Hematopoietic multipotent progenitor cell treated with erythropoietin and hydrocortisone succinate and interleukin-3 and kit ligand, for 8 days (in vitro differentiated cells): ENCODE measurements at places on chromosomes 3 and 15.

DNA sequence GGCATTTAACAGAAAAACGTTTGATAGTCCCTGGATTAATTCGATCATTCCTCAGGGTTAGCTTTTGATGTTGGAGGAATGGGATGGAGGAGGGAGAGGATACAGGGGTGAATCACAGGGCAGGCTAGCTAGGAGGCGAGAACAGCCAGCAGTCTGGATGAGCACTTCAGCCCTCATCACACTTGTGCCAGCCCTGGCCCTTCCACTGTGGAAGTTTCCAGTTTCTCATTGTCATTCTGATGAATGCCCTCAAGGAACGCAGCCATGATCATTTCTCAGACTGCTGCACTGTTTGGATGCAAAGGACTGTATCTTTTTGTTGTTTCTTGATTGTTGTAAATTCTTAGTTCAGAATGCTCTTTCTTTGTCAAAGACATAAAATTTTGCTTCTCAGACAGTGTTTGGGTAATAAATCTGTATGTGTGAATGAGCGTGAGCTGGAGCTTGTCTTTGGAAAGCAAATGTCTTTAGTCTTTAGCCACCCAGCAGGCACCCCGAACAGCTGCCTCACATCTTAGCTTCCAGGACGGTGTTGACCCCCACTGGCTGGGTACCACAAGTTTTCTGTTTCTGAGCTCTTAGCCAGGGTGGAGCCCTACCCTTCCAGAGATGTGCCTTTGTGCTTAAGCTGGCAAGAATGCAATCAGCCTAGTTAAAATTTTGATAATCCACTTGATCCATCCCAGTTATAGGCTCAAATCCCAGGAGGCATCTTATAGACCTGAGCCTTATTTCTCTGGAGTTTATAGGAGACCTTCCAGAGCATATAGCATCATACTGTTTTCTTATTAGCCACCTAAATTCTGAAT is 121.1 kb downstream of the PDCD6IP start:
- DNase-seq, result no peak

- peak; percentile 87 for DNase-seq
Observed at GRCh38 chr15:98647774-98648653, at the start of gene IGF1R. Gene IGF1R (plus strand): TSS chr15:98648539. CDS start chr15:98649582, 1,043 bp downstream.

GRCh38 chr3:73719861-73720260 is 95.1 kb upstream of the PDZRN3 start:
- no peak for DNase-seq

DNA sequence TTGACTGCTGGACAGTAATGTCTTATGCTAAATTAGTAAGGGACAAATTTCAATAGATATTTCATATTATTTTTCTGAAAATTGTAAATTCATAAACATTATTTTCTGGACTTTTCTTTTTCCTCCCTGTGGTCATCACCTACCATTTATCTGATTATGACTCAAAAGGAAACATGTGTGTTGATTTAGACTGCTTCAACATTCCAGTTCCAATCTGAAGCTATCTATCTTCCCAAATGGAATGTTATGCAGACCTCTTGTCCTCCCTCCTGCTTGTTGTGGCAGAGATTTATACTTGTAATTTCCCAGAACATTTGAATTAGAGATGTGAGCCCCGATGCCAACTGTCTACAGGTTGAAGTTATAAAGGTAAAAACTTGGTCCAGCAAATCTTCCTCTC is 803.4 kb downstream of the TUSC7 start:
- no peak for DNase-seq

DNA sequence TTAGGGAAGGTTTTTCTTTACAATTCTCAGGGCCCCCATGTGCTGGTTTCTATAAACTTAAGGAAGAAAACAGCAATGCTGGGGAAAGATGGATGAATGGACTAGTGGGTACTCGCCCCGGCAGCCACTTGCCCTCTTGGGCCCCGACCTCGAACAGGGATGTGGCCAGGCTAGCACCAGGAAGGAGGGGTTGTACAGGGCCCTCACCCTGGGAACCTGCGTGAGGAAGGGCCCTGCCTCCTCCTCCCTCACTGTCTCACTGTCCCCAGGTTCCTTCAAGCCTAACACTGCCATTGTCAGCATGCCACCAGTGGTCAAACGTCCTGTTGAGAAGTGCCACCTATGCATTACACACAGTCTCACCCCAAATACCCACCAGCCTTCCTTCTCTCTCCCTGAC is 9.1 kb downstream of the ADAMTS17 start:
- no peak for DNase-seq

- DNase-seq, result peak; percentile 60
Observed at GRCh38 chr15:101178931-101179330, 72.9 kb downstream of the CHSY1 start.

DNA sequence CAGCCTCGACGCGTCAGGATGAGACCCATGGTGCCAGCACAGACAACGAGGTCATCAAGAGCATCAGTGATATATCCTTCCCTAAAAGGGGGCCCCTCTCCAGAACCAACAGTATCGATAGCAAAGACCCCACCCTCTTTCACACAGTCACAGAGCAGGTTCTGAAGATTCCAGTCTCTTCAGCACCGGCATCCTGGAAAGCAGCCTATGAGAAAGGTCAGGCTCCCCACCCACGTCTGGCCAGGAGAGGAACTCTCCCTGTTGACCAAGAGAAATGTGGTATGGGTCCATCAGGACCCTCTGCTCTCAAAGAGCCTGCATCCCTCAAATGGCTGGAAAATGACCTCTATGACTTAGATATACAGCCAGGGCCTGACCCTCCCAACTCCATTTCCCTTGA is 11.6 kb downstream of the ANKRD34C start:
- DNase-seq, result no peak

- no peak for DNase-seq
Observed at GRCh38 chr3:56468184-56469106, at the start of gene ERC2. Gene ERC2 (minus strand): TSS chr3:56468467.

DNA sequence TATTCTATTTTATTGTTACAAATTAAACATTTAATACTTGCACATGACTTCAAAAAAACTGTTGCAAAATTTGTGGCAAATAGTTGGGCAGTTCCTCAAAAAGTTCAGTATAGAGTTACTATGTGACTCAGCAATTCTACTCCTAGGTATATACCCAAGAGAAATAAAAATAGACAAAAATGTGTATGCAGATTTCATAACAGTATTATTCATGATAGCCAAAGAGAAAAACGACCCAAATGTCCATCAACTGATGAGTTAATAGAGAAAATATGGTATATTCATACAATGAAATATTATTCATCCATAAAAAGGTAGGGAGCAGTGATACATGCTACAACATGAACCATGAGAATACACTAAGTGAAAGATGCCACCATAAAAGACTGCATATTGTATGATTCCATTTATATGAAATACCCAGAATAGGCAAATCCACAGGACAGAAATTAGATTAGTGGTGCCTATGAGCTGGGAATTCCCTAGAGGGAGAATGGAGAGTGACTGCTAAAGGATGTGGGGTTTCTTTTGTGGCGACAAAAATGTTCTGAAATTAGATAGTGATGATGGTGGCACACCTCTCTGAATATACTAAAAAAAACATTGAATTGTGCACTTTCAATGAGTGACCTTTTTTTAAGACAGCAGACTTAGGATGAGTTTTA is 31.6 kb upstream of the CLASP2 start:
- DNase-seq, result no peak

GRCh38 chr3:123039178-123039577 is 11.6 kb upstream of the SEMA5B start:
- no peak for DNase-seq

DNA sequence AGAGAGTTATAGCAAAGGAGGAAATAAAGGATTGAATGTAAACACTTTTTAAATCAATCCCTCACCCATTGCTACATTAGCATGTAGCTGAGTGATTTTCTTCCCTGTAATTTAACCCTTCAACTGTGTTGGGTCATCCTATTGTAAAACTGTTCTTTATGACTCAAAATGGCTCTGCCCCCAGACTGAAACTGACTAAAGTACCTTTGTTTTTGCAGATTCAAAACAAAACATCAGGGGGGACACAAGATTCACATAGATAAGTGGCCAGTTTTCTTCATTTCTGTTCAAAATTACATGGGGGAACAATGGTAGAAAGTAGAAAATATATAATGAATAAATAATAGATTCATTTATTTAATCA is 268.4 kb downstream of the IGSF11 start:
- no peak for DNase-seq

DNA sequence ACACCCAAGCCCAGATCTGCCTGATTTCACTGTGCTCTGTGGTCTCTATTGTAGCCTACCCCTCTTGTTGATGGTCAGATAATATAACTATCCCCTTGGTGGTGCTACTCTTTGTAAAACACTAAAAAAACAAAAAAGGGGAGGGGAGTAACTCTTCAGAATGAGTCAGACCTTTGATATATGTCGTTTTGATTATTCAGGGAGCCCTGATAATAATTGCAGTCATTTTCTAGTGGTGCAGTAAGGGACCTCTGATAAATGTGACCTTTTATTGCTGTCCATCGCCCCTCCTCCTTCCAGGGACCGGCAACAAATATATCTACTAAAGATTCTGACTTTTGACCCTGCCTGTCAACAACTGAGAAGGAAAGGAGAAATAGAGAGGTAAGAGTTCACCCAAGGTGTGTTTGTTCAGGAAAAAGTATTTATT is 45.1 kb upstream of the MAGI1 start:
- no peak for DNase-seq

DNA sequence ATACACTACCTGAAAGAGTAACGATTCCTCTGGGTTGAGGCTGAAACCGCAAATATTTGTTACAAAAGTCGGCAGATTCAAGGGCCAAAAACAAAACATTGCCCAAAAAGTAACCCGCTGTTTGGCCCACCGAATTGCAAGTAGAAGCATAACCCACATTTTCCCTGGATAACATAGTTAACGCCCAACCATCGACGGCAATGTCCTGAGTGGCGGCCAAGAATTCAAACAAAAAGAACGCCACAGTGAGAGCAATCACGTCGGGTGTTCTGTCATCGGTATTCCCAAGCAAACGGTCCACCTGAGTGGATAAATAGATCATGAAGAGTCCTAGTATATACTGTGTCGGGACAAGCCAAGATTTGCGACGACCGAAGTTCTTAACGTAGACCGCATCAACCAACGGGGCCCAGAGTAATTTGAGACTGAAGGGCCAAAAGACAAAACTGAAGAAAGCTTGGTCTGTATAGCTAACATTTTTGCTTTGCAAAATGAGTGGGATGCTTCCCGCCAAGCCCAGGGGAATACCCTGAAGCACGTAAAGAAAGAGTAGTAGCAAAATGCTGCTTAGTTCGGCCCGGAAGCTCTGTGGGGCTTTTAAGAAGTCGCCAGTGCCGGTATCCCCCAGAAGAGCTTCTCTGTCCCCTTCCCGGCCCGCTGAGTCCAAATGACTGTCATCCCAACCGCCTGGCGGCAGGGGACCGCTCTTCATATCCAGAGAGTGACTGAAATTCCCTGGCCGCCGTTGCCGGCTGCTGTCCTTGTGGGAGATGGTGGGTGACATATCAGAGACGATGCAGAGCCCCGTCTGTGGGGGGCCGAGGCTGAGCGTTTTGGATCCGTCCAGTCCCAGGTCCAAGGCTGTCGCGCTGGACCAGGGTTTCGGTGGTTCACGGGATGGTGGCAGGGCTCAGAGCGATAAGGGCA is 750 bp downstream of the SLC33A1 start:
- peak; percentile 44 for DNase-seq

DNA sequence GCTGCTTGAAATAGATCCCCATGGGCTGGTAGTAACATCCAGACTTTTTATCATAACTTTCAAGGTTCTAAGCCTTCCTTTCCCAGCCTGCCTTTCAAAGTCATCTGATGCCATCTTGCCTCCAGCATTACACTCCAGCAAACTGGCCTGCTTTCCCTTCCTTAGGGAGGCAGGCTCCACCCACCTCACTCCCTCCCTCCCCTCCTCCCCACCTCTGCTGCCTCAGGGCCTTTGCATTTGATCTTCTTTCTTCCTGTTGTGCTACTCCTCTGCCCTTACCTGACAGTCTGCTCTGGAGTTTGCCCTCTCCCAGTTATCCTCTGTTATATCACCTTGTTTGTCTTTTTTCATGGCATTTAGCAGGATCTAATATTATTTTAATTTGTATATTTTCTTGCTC is 319.5 kb downstream of the KCNH8 start:
- DNase-seq, result no peak

DNA sequence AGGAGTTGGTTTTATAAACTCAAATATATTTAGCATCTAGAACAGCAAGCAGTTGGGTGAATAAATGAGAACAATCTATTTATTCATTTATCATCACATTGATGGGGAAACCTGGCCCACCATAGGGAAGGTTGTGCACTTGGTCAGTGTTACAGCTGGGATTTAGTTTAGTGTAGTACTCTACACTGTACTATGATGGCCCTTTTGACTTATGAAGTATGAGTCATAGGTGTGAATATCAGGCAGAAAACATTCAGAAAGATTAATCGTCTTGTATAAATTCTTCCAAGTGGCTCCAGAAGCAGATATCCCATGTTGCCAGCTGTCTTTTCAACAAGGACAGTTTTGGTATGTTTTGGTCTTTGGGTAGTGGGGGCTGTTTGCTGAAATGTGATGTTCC is 38.0 kb downstream of the BBS4 start:
- DNase-seq, result no peak
